ENCODE measurements at places on chromosomes 13 and 19.
A peak's percentile ranks its signal among the peaks of the same experiment; 100 is the strongest.

DNA sequence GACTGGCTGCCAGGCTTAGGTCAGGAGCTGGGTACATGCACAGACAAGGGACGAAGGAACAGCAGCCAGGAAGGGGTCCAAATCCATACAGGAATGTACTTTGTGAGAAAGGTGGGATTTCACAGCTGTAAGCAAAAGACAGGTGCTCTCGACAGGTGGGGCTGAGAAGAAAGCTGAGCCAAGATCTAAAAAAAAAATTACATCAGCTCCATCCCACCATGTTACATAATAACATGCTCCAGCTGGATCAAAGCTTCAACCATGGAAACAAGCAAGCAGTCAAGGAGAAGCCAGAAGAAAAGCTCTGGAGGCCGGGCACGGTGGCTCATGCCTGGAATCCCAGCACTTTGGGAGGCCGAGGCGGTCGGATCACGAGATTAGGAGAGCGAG lies 8.0 kb downstream of the UBXN6 start:
- DNase-seq = no peak

DNA sequence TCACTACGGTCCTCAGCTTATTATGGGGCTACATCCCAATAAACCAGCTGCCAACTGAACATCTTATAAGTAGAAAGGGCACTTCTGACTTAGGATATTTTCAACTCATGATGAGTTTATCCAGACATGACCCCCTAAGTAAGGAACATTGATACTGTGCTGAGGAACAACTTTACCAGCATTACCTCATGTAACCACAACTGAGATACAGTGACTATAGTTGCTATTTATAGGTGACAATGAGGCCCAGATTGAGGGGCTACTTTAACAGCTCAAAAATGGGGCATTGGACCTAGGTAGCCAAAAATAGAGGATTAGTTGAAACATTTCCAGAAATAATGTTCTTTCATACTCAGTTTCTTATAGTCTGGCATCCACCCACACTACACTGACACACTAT lies 26.8 kb downstream of the SKA3 start:
- DNase-seq = no peak

DNA sequence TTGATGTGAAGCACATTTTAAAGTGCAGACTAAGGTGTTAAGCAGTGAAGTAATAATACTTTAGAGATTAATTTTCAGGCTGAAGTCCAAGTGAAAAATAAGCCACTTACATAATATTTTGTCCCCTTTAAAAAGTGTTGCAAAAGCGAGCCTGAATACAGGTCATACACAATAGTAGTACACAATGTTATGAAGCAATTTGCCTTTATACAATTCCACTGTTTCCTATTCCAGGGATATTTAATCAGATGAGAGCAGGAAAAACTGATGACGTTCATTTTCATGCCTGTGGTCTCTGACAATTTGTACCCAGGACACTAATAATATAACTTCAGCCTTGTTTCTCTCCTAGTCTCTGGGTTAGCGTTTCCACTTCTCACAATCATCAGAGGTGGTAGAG lies 916.7 kb downstream of the PCDH9 start:
- no peak for DNase-seq

GRCh38 chr13:98394820-98395510 lies 181.9 kb downstream of the STK24 start:
- no peak for DNase-seq

DNA sequence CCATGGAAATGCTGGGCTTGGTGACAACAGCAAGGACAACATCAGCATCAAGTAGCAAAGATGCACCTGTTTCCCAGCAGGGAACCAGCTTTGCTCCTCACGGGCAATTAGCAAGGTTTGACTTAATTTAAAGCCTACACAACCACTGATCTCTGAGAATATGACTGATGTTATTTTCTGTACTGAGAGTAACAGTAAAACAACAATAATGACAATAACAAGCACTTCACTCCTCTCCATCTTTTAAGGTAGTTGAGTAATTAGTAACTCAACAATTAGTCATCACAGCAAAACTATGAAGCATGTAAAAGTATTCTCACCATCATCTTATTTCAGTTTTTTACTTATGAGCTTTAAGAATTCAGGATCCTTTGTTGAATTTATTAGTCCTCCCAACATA lies 37.3 kb downstream of the ENOX1 start:
- no peak for DNase-seq

DNA sequence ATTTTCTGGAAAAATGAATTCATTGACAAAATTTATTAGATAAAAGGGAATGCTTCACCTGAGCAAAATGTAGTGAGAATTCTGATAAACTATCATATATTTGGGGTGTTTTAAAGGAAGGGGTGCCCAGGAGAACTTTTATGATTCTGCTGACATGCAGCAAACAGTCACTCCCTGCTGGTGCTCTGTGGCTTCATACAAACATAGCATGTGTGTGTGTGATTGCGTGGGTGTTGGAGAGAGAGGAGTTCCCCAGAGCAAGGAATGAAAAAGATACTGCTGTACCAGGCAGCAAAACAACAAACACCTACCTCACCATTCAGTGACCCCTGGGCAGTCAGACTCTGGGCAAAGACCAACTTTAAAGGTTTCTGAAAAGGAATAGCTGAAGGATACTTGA lies 546.7 kb downstream of the RFC3 start:
- DNase-seq = no peak

- no peak for DNase-seq
Observed at GRCh38 chr13:27770809-27771208, 21.5 kb upstream of the GSX1 start.

GRCh38 chr13:54574791-54575190 lies 1546.2 kb downstream of the OLFM4 start:
- no peak for DNase-seq

GRCh38 chr19:55304279-55304978 lies 20.6 kb downstream of the BRSK1 start:
- DNase-seq = peak; percentile 51

DNA sequence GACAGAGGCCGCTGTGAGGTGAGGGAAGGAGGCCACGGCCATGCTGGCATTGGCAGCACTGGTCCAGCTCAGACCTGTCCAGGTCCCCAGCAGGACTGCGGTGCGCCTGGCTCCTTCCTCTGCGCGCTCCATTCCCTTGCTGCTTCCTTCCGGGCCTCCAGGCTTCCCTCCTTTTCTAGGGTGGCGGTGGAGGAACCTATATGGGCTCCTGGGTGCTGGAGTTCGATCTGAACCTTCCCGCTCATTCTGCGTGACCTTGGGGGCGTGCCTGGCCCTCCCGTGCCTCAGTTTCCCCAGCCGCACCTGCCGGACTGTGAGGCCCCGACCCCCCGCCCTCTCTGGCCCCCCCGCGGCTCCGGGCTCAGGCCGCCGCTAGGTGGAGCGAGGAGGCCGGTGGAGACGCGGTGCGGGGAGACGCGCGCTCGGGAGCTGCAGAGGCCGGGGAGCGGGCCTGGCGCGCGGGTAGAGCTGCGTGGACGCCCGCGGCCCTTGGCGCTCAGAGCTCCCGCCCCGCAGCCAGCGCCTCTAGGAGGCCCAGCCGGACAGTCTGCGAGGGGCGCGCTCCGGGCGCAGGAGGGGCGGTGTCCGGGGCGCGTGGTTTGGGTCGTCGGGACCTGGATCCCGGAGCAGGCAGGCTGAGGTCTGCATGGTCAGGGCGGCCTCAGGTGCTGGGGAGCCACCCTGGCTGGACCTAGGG lies 29.9 kb downstream of the EFNA2 start:
- DNase-seq = no peak

DNA sequence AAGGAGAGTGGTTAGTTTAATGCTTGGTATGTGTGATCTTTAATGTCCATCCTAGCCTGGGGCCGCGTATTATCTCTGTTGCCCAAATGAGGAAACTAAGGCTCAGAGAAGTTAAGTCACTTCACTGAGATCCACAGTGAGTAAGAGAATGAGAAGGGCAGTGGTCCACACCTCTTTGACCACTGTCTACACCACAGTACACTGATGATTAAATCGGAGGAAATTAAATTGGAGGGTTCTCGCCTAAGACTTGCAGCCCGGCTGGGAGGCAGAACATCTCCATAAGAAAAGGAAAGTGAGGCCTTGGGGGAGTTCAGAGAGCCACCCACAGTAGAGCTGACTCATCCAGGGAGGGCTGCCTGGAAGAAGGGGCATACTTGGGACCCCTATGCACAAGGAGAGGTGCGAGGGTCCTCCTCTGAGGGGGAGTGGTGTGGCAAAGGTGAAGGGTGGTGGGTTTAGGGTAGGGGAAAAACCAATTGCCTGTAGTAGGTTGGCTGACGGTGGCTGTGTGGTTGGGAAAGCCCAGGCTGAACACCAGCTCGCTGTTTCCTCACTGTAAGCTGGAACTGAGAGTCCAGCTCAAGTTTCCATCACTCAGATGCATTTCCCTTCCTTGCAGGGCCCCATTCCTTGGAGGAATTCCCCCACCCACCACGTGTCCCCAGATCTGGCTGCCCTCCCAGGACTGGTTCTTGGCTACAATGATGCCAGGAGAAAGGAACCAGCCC lies 15.0 kb upstream of the DHRS12 start:
- no peak for DNase-seq

- DNase-seq = peak; percentile 79
Observed at GRCh38 chr19:38233740-38234251, 9.8 kb upstream of the DPF1 start.

DNA sequence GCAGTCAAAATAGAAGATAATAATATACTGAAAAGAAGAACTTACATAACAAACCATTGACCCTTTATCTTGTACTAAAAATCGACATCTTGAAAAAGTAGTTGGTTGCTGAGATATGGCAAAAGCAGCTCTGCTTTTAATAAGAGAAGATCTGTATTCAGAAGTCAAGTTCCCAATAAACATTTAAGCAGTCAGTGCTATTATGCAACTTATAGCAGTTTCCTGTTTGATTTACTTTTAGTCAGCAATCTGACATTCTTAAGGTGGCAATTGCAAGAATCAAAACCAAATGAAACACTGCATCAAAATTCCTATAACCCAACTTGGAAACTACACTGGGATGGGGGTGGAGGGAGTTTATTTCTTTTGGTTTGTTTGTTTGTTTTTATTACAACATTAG lies 165.5 kb downstream of the TBC1D4 start:
- DNase-seq = no peak

DNA sequence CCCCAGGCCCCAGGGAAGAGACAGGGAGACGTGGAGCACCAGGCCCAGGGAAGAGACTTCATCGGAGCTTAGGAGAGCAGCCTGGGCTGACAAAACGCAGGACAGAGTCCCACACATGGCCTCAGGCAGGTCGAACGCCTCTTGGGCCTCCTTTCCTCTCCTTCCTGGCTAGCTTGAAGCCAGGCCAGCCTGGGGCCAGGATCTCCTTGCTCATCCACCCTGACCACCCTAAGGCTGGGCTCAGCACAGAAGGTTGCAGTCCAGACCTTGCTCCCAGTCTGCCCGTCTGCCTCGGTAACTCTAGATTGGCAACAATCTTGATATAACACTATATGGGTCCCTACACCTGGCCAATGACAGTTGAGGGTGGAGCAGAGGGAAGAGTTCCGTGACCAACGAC lies 10.1 kb downstream of the PPP6R1 start:
- no peak for DNase-seq

DNA sequence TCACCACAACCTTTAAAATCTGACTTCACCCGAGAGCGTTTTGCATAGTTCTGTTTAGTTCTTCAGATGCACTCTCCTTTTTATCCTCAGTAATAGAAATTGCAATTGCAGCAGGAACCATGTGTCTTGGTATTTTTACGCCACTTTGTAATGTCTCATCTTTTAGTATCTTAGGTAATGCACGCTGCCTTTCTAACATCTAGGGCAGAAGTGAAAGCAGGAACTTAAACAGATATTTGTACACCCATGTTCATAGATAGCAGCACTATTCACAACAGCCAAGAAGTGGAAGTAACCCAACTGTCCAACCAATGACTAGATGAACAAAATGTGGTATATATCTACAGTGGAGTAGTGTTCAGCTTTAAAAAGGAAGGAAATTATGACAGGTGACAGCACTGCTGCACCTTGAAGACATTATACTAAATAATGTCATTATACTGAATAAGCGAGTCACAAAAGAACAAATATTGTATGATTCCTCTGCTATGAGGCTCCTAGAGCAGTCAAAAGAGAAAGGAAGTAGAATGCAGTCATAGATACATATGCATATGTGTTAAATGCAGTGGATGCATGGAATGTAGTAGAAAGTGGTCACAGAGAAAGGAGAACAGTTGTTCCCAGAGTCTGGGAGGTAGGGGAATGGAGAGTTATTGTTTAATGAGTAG lies 105.9 kb upstream of the GJB6 start:
- no peak for DNase-seq

DNA sequence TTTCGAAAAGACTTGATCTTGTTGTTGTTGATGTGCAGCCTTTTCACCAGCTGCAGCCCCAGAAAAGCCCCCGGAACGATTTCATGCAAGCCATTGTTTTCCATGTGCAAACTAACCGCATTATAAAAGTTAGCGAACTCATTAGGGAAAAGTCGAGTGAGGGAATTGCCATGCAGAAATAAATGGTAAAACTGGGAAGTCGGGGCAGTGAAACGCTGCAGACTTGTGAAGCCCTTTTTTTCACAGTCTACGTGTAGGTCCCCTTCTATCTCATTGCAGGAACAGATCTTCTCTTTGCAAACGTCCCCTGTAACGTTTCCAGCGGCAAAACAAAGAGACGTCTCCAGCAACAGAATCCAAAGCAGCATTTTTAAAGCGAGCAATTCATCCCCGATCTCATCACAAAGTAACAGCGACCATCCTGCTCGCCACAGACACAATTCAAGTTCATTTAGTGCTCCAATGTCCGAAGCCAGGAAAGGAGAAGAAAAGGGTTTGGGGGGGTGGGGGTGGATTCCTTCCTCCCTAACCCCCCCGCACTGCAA lies 1.1 kb downstream of the SLITRK1 start:
- DNase-seq = no peak

DNA sequence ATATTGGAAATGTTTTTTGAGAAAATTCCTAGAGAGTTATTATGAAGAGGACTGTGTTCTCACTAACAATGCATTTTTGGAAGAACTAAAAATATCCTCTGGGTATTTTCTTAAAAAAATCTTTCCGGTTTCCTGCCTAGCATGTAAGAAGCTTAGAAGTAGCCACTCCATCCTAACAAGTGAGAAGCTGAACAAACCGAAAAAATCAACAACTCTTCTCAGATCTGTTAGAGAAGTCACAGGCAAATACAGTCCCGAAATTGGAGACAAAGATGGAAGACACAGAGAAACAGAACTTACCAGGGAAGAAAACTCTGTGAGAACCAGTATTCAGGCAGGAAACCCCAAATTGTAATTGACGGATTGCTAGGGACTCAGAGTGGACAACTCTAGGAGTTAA lies 173.0 kb downstream of the KLF12 start:
- DNase-seq = no peak

- no peak for DNase-seq
Observed at GRCh38 chr13:23660249-23660648, 90.0 kb downstream of the TNFRSF19 start.

GRCh38 chr13:19519049-19519448 lies 42.3 kb downstream of the TPTE2 start:
- no peak for DNase-seq

DNA sequence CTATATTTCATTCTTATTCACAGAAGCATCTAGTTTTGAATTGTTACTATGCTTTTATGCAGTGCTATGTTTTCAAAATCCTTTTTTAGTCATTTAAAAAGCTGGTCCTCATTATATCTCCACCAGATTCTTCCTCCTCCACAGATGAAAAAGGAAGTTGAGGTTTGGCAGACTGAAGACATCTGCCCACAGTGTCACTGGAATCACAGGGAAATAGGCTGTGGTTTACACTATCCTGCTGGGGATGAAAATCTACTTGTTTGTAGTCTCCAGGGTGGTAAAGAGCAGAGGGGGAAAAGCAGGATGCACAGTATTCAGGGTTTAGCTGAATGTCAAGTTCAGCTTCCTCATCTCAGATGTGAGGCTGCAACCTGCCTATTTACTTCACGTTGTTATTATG lies 351.2 kb downstream of the DNAJC15 start:
- no peak for DNase-seq

- no peak for DNase-seq
Observed at GRCh38 chr19:4896372-4896771, 6.3 kb downstream of the ARRDC5 start.

All from HTR-8/SVneo (cell line).